ENCODE measurements at places on chromosomes 13 and 19.
A peak's percentile ranks its signal among the peaks of the same experiment; 100 is the strongest.

DNA sequence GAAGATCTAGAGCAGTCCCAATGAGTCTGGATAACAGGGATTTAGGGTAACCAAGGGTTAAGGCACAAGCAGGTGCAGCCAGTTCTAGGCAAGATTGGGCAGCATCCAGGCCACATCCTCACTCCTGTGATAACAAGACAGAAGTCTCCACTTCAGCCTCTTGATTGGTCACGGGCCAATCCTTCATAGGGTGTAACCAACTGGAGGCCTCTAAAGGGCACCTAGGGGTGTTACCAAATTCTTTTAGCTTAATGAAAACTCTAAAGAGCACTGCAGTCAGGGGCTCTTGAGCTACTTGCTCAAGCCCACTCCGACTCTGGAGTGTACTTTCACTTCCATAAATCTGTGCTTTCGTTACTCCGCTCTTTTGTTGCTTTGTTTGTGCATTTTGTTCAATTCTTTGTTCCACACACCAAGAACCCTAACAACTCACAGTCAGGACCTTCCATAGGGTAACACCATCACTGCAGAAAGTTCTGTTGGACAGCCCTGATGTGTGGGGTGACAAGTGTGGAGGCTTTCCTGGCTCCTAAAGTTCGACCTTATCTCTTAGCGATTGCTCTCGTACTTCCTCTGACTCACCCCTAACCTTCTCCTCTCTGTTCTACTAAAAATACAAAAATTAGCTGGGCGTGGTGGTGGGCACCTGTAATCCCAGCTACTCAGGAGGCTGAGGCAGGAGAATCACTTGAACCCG, 36.1 kb downstream of the ZSWIM9 start:
- DNase-seq, result no peak

GRCh38 chr13:37526710-37527473, 71.7 kb downstream of the POSTN start:
- DNase-seq, result no peak

DNA sequence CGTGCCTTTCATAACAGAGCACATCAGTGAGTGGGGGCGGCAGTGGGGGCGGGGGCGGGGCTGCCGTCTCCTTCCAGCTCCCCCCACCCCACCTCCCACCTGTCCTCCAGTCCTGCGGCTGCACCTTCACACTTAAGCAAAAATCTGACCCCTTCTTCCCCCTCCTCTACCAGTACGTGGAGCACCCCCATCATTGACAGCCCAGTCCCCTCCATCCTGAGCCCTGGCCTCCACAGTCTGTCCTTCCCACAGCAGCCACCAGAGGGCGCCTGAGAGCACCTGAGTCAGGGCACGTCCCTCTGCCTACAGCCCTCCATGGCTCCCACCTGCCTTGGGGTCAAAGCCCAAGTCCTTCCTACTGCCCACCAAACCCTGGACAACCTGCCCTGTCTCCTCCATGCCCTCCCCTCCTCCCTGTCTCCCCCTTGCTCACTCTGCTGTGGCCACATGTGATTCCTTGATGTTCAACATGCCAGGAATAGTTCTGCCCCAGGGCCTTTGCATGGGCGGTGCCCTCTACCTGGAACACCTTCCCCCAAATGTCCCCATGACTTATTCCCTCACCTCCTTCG, 4.0 kb downstream of the EBI3 start:
- DNase-seq, result peak; percentile 55

- DNase-seq, result no peak
Measured at GRCh38 chr13:22198001-22198400, 527.1 kb downstream of the FGF9 start.

DNA sequence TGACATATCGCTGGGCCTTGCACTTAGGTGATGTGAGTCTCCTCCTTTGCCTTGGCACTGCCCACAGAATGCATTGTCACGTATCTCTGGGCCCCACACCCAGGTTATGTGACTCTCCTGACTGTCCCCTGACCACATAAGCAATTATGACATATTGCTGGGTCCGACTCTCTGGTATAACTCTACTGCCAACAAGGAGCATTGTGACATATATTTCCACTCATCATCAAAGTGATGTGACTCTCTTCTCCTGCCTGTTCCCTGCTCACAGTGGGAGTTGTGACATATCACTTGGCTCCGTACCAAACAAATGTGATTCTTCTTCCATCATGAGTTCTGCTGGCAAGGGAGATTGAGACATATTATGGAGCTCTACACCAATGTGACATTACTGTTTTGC, 15.4 kb upstream of the ZNF681 start:
- no peak for DNase-seq

DNA sequence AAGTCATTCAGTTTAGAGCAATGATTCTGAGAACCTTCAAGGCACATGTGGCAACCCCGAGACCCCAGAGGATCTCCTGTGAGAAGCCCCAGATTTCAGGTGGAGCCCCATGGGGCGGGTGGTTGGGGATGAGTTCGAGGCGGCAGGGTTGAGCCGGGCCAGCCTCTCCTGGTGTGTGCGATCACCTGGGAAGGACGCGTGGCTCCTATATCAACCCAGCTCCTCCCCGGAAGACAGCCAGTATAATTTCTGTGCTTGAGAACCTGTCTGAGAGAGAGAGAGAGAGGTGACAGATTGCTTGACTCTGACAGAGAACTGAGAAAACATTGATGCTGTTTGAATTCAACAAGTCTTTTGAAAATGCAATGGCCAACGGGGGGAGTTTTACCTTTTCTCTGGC, 89.0 kb downstream of the TEX29 start:
- no peak for DNase-seq

- no peak for DNase-seq
Measured at GRCh38 chr13:35961002-35961401, 170.2 kb downstream of the DCLK1 start.

DNA sequence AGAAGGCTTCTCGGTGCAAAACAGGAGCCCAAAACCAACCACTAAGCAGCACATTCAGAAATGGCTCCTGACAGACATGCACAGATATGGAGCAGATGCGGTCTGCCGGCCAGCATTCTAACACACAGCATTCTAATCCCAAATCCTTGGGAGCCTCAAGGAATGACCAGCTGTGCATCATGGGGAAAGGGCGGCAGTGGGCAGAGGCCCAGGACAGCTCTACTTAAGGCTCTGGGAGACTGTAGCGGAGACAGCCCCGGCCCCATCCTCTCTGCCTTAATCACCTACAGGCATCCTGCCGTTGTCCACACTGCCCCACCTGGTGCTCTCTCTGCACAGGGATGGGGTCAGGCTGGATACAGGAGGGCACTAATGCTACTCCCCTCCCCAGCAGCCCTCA, 1016.0 kb downstream of the UQCRFS1 start:
- DNase-seq, result no peak

GRCh38 chr13:28204043-28204442, 65.7 kb downstream of the PAN3 start:
- DNase-seq, result no peak

DNA sequence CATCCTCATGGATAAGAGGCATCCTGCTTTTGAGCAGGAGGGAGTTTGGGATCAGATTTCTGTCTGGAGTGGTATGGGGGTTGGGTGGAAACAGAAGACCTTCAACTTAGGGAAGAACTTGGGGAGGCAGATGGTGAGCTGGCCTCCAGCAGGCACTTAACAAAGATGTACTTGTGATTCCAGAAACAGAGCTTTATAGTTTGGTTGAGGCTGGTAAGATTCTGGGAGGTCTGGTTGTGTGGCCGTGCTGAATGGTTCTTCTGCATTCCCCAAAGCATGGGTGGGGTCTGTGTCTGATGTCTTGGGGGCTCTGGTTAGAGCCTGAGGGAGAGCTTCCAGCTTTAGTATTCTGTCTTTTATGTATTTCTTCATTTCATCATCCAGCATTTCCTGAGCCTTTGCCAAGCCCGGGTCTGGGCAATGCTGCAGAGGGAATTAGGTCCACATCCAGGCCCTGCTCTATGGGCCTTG, 4.8 kb downstream of the MEGF8 start:
- DNase-seq, result no peak

GRCh38 chr13:66853564-66853963, 376.6 kb downstream of the PCDH9 start:
- no peak for DNase-seq

- DNase-seq, result no peak
Measured at GRCh38 chr13:55569514-55569913, 1571.2 kb upstream of the PRR20A start.

GRCh38 chr13:100521851-100522617, 66.6 kb downstream of the GGACT start:
- no peak for DNase-seq

DNA sequence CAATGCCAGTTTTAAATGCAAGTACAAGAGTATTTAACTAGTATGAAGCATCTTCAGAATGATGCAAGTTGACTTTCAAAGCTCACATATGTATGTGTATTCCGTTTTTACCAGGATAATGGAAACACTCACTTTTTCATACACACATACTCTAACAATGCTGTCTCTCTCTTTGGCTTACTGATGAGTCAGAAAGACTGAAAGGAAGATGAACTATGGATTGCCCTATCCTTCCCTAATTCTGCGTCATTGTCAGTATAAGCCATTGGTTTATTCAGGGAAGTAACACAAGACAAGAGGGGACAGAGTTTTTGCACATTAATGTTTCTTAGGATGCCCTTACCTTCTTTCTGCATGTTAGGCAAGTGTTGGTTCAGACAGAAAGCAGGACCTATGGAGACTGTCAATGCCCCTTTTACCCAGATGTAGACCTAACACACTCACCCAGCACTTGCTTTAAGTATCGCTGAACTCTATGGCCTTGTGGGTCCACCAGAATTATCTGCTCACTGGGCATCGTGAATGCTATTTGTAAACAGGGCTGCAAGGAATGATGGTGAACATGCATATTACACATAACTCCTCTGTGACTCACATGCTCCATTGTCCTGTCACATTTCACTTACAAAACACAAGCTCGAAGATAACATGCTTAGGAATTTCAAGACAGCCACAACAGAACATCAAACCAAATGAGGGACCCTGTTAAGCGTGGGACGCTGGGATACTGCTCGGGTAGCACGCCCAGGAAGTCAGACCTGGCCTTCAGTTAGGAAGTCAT, 10.0 kb upstream of the OXGR1 start:
- DNase-seq, result no peak

GRCh38 chr13:76993021-76993420, 1.1 kb downstream of the CLN5 start:
- no peak for DNase-seq

DNA sequence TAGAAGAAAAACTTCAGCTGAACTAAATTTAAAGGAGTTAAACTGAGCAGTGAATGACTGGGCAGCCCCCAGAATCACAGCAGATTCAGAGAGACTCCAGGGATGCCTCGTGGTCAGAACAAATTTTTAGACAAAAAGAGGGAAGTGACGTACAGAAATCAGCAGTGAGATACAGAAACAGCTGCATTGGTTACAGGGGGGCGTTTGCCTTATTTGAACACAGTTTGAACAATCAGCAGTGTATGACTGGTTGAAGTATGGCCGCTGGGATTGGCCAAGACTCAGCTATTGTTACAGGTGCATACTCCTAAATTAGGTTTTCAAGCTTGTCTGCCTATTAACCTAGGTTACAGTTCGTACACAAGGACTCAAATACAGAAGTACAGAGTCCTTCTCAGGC, 2.2 kb upstream of the SPRYD7 start:
- DNase-seq, result no peak

DNA sequence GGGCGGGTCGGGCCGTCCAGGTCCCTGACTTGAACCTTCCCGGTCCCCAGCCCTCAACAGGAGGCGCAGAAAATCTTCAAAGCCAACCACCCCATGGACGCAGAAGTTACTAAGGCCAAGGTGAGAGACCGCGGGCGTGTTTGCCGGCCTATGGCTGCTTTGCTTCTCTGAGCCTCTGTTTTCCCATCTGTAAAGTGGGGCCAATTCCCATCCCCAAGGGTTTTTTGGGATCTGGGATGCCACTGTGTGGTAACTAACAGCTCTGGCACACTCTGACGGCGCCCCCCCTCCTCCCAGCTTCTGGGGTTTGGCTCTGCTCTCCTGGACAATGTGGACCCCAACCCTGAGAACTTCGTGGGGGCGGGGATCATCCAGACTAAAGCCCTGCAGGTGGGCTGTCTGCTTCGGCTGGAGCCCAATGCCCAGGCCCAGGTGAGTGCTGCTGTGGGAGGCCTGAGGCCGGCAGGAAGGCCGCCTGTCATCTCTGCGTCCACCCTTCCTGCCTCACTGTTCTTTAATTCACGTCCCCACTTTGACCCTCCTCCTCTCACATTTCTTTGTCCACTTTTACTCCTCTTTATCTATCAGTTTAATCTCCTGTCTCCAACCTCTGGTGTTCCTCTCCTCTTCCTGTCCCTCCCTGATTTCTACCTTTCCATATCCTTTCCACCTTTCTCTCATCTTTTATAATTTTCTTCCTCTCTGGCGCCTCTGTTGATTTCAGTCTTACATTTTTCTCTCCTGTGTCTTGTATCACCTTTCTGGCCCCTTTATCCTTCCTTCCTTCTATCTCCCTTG, 7.1 kb downstream of the FUZ start:
- DNase-seq, result no peak

DNA sequence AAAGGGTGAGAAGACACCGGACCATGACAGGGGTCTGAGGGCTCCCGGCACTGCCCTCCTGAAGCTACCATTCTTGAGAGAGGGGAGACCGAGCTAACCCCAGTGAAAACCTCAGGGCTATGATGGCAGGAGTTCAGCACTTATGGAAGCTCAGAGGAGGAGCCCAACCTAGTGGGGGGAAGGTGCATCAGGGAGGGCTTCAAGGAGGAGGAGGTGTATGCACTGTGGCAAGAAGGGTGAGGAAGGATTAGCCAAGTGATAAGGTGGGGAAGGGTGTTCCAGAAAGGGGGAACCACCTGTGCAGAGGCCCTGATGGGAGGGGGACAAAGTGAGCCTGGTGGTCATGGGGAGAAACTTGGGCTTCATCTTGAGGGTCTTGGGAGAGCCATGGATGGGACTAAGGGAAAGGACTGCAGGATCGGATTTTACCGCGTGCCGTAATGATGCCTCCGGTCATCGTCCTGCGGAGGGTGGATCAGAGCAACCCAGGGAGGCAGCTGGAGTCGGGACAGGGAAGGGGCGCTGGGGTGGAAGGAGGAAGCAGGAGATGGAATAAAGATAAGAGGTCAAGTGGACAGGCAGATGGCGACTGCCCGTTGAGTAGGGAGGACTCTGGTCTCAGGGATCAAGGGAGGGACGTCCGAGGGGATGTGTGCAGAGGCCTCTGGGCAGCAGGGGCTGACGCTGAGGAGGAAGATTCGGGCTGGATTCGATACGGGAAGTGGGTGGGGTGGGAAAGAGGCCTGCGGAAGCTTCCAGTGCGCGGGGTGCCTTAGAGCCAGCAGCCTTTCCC, 13.3 kb upstream of the PSMD8 start:
- no peak for DNase-seq
